Activated CD4-positive, CD25-positive, alpha-beta regulatory T cell (primary cell): ENCODE measurements at places on chromosomes 3 and 15.
A peak's percentile ranks its signal among the peaks of the same experiment; 100 is the strongest.

- DNase-seq = no peak
These were observed 32.5 kb downstream of the BCL2L10 start for GRCh38 chr15:52080031-52080430.

DNA sequence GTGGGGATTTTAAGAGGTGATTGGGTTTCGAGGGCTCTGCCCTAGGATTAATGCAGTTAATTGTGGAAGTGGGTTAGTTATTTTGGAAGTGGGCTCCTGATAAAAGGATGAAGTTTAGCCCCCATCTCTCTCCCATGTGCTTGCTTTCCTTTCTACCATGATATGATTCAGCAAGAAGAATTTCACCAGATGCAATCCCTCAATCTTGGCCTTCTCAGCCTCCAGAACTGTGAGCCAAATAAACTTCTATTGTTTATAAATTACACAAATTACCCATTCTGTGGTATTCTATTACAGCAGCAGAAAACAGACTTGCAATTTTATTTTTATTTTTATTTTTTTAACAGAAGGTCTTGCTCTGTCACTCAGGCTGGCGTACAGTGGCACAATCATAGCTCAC, 27.3 kb upstream of the UBE2E1 start:
- DNase-seq = no peak

DNA sequence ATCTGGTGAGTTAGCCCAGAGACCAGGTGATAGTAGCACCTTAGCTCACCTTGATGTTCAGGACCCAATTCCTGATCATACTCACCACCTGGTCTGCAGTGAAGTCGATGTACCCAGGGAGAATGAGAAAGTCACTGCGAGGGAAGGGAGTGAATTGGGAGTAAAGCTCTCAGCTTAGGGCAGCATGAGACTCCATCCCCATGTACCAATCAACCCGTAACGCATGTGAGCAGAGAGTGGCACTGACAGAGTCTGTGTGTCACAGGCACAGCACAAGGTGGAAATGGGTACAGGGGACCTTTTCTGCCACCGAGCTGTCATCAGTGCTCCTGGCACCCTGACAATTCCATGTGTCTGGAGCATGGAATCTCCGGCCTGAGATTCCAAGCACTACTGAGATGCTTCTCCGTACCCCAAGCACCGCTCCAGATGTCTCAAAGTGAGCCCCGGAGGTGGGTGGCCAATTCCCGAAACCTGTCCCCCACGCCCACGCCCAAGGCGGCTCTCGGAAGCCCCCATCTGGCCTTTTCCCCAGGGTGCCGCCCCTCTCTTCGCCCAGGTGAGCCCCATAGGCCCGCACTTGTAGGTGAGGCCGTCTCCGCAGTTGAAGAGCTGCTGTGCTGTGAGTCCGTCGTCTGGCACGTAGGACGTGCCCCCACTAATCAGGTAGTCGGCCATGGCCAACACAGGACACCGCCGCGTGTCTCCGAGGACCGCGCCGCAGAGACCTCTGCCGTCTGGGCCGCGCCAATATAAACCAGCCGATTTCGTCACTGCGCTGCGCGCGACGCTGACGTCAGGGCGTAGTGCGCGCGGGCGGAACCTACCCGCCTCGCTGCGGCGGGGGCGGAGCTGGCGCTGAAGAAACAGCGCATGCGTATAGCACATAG, at the start of gene IMPDH2:
IMPDH2 (minus strand) TSS at position 726 of the 890 bp plus-strand sequence; CDS start at position 678, 48 bp downstream.
- peak; percentile 79 for DNase-seq

- no peak for DNase-seq
These were observed 28.8 kb downstream of the ACAA1 start for GRCh38 chr3:38107911-38108648.

GRCh38 chr3:139394116-139394515, 4.7 kb upstream of the COPB2 start:
- DNase-seq = no peak

DNA sequence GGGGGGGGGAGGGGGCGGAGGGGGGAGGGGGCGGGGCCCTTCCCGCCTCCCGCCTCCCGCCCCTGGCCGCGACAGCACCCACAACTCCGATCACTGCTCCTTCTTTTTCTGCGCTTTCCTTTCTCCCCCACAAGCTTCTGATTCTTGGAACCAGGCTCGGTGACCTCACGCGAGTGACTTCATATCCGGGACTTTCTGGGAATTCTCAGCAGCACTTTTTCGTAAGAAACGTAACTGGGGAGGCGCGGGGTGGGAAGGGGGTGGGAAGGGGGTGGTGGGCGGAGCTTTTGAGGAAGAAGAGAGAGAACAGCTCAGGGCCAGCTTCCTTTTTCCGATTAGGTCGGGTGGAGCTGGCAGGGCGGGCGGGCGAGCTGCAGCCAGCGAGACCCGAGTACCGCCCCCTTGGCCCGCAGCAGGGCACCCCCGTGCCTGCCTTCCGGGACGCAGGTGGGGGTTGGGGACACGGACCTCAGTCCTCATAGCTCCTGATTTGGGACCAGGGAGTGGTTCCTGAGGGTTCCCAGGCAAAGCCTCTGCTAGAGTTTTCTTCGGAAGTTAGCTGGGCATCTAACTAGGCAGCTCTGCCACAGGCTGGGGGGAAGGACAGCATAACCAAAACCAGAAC, 14.6 kb downstream of the XIRP1 start:
- DNase-seq = no peak

DNA sequence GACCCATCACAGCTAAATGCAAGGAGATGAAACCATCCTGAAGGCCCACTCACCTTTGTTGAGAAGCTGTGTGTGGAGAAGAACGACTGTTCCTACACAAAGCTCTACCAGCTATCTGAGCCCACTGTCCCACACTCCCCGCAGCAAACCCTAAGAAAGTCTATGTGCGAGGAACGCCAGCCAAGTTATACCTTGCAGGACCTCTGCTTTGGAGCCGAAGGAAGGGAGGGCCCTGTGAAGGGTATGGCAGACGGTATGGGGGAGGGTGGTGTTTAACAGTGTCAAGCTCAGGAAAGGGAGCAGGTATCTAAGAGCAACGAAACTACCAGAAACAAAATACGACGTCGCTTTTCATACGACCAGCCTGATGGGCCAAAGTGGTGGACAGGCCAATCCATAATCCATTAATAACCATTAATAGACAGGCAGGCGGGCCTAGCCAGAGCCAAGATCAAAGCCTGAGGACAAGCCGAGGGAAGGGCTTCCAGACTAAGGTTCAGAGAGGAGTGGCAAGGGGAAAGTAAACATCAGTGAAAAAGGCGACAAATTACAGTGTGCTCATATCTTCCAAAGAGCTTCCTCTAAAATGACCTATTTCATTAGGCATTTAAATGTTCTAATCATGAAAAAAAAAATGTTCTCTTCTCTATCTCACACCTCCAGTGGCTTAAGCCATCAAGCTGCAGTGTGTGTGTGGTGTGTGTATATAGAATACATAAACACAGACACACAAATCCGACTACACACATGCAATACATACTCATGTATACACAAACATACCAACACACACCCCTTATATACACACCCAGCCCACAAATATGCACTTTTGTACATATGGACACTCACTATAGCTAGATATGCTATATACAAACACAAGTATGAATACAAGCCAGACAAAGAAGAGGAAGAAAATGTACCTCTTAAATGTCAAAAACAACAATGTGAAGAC, 43.9 kb downstream of the PTPN23 start:
- no peak for DNase-seq

GRCh38 chr3:179108086-179108485, 36.5 kb upstream of the ZMAT3 start:
- no peak for DNase-seq

GRCh38 chr3:31285833-31286486, 246.8 kb upstream of the STT3B start:
- DNase-seq = no peak

- DNase-seq = no peak
These were observed 260.7 kb downstream of the OPA1 start for GRCh38 chr3:193853511-193854219.

- no peak for DNase-seq
These were observed 51.6 kb upstream of the TCF12 start for GRCh38 chr15:56866803-56867202.

- DNase-seq = no peak
These were observed 57.0 kb upstream of the NR2F2 start for GRCh38 chr15:96273317-96274086.

DNA sequence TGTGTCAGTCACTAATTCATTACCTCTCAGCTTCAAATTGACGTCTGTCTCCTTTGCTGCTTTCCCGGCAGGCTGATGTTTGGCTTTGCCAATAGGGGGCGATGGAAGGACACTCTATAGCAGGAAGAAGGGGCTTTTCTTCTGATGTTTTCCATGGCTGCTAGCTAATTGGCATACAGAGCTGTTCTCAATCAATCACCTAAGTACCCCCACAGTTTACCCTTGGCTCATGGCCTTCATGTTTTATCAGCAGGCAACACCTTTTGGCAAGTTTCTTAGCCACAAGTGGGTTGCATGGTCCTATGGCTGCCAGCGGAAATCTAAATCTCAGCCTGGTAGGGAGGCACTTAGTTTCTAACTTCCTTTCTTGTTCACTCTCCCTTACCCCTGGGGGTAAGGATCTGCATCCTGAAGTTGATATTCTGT, 45.0 kb downstream of the ESYT3 start:
- DNase-seq = no peak

DNA sequence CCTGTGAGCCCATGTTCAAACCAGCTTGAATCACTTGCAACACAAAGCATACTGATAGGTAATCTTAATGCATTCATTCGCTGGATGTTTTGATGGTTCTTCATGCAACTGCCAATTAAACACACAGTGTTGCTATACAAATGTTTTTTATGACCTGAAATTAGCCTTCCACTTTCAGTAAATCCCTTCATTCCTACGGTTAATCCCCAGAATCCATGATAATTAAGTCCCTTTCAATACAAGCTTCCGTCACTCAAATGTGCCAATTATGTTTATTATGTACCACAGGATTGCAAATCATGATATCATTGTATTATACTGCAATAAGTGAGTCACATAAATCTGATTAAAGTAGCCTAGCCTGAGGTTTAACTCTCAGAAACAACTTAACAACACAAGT, 14.5 kb upstream of the LYZL4 start:
- no peak for DNase-seq

DNA sequence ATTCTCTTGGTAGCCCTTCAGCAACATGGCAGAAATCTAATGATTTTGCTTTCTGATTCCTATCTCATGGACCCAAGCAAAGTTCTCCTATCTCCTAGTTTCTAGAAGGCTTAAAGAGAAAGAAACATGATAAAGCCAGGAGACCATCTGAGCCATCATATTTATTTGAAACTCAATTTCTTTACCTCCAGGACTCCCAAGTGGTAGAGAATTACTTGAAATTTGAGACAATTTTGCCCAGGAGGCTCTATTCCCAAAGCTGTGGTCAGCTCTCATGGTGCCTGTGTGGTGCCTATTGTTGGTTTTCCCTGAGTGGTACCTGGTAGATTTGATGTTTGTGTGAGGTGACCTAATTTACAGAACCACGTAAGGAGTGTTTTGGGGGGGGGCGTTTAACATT, 38.8 kb downstream of the CHP1 start:
- no peak for DNase-seq

- DNase-seq = no peak
These were observed 35.4 kb upstream of the CORO2B start for GRCh38 chr15:68543165-68544008.

GRCh38 chr15:38424101-38424552, 29.8 kb upstream of the FAM98B start:
- DNase-seq = no peak

- DNase-seq = no peak
These were observed 1026.6 kb downstream of the ROBO1 start for GRCh38 chr3:78741066-78741645.

DNA sequence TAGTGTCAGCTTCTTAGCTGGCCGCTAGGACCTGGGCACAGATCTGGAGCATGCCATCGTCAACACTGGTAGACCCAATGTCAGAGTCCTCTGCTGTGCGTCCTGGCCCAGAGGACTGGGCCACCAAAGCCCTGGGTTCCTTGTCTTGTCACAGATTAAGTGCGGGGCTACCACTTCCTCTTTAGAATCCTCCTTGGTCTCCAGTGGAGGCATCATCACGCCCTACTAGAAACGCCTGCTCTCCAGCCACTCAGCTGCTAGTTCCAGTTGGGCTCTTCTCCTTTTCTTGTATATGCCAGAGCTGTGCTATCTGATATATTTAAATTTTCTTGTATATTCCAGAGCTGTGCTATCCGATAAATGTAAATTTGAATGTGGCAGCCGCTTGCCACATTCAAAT, 11.2 kb downstream of the PPCDC start:
- DNase-seq = no peak

DNA sequence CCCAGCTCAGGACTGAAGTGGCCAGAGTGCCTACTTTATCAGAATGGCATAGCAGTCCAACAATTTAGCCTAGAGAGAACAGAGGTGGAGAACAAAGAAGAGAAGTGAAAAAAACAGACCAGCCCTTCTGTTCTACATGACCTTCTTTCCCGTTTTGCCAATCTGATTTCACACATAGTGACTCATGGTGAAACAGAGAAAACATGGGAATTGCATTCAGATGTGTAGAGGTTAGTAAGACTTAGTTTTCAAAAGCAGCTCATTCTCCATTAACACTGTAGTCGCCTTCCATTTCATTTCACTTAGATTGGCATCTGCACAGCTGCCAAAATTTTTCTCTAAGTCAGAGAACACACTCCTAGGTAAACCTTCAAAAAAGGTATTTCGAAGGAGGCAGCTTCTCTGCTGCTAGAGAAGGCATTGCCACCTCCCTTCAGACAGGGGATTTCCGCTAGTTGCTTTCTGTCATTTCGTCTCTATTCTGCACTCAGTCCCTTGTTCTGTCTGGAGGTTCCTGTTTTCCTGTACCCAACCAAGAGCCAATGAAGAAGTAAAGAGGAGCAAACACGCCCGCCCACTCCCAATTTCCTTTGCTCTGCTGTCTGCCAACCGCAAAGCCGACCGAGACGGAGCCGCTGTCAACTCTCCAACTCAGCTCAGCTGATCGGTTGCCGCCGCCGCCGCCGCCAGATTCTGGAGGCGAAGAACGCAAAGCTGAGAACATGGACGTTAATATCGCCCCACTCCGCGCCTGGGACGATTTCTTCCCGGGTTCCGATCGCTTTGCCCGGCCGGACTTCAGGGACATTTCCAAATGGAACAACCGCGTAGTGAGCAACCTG, at the start of gene ARL6IP5:
ARL6IP5 (plus strand) TSS at position 612 of the 842 bp plus-strand sequence; CDS start at position 723, 111 bp downstream.
- peak; percentile 61 for DNase-seq

- no peak for DNase-seq
These were observed 109.6 kb downstream of the FNDC3B start for GRCh38 chr3:172148702-172149565.

DNA sequence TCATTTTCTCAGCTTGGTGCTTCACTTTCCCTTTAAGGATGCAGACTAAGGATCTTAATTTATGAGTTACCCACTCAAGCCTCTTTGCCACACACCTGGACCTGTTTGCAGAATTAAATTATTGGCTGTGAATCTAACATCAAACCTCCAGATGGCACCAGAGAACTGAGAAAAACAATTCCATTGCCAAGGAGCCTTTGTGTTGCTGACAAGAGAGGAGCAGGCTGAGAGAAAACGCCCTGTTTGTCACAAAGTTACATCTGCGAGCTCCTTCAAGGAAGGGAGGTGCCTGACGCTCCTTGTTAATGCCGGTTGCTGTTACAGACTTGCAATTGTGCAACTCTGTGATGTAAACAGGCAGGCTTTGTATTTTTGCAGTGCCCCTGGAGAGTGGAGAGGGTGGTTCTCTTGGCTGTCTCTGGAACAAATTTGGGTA, 36.3 kb upstream of the TMC3 start:
- no peak for DNase-seq

- DNase-seq = no peak
These were observed 2.4 kb downstream of the NEDD4 start for GRCh38 chr15:55990998-55991397.
